ENCODE measurements at places on chromosomes 12 and 14.

DNA sequence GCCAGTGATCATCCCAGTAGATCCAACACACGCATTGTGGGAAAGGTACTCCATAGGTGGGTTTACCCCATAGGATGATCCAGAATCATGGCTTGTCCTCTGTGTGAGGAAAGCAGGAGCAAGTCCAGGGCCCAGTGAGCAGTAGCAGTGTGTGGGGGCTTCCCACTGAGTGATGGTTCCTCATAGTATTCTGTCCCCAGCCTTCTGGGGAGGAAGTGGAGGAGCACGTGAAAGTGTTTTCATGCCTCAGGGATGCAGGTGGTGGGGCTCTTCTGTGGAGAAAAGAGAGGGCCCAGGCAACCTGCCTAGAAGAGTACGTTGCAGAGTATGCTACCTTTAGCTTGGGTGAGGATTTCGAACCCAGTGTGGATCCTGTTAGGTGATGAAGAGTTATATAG is 56.5 kb downstream of the SUSD6 start:
- DNase-seq, result no peak

DNA sequence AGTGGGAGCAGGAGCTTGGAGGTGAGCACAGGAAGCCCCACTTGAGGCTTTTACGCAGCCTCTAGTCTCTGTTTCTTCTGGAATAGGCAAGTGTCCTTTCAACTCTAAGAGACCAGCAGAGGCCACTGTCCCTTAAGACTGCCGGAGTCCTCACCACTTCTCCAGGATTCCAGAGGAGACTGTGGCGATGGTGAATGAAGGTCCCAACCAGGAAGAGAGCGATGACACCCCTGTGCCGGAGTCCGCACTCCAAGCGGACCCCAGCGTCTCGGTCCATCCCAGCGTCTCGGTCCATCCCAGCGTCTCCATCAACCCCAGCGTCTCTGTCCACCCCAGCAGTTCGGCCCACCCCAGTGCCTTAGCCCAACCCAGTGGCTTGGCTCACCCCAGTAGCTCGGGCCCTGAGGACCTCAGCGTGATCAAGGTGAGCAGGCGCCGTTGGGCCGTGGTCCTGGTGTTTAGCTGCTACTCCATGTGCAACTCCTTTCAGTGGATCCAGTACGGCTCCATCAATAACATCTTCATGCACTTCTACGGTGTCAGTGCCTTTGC is 442 bp downstream of the FLVCR2 start:
- DNase-seq, result peak; percentile 80

DNA sequence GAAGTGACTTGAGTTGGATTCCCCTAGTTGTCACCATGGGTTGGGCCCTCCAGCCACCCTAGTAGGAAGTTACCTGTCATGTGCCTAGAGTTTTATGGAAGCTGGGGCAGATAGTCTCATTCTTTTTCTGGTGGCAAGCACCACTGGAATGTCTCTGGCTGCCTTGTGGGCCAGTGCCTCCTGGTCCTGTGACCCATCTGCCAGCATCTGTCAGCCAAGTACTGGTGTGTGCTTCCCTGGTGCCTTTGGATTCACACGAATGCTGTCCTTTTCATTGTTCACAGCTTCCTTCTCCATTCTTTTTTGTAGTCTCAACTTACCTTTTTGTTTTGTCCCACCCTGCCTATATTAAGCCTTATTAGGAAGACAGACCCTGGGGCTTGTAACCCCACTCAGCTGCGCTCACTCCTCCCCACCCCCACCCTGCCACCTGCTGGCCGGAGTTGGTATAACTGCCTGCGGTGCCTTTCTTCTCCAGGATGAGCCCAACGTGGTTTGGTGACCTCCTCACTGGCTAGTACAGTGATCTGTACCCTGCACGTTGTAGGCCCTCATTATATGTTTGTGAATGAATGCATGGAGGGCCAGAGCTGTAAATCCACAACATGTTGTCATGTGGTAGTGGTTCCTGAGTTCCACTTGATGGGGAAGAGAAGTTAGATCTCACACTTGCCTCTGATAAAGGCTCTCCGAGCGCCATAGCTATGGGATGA is 125.7 kb downstream of the TSPAN9 start:
- DNase-seq, result peak; percentile 68

- DNase-seq, result no peak
Observed at GRCh38 chr12:2229661-2230539, 177.1 kb downstream of the CACNA1C start.

GRCh38 chr12:79424109-79424721 is 266.5 kb downstream of the PAWR start:
- no peak for DNase-seq

DNA sequence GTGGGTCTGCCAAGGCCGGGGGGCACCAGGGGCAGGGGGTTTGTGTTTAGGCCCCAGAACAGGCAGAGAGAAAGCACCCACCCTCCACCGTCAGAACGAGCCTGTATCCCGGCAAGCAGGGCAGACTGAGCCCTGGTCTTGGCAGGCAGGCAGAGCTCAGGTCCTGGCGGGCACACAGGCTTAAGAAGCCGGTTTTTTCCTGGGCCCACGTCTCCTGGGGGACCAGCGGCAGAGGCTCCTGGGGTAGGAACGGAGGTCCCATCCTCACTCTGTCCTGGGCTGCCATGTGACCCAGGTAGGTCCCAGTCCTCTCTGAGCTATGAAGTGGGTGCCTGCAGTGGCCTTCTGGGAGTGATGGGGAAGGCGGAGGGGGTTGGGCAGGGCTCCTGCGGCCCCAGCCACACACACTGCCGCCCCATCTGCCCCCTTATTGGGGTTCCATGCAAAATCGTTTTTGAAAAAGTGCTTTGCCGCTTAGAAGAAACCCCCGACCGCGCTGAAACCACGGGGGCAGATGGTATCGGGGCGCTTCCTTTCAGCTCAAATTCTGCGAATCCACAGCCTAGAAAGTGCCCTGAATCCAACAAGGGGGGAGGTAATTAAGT is 24.2 kb downstream of the SH2B3 start:
- DNase-seq, result no peak

DNA sequence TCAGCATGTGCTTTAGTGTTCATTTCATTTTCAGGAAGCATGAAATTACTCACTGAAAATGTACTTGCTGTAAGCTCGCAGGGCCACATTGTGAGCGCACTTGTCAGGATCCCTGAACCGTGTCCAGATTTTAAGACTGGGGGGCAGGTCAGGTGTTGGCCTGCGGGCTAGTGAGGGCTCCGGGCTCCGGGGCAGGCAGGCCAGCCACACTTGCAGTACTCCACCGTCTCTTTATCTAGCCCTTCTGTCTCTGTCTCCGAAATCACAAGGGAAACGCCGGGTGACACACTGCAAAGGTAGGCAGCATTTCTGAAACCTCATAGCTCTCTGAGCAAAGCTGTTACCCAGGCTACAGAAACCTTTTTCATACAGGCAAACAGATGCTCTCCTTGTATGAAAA is 98.7 kb downstream of the EML1 start:
- DNase-seq, result no peak

GRCh38 chr12:48183091-48183875 is at the start of gene CCDC184:
TSS of gene CCDC184 (plus strand) at chr12:48183644. CDS start at chr12:48184123, 479 bp downstream.
- DNase-seq, result peak; percentile 87

GRCh38 chr14:34502545-34503225 is 36.8 kb downstream of the EAPP start:
- no peak for DNase-seq

DNA sequence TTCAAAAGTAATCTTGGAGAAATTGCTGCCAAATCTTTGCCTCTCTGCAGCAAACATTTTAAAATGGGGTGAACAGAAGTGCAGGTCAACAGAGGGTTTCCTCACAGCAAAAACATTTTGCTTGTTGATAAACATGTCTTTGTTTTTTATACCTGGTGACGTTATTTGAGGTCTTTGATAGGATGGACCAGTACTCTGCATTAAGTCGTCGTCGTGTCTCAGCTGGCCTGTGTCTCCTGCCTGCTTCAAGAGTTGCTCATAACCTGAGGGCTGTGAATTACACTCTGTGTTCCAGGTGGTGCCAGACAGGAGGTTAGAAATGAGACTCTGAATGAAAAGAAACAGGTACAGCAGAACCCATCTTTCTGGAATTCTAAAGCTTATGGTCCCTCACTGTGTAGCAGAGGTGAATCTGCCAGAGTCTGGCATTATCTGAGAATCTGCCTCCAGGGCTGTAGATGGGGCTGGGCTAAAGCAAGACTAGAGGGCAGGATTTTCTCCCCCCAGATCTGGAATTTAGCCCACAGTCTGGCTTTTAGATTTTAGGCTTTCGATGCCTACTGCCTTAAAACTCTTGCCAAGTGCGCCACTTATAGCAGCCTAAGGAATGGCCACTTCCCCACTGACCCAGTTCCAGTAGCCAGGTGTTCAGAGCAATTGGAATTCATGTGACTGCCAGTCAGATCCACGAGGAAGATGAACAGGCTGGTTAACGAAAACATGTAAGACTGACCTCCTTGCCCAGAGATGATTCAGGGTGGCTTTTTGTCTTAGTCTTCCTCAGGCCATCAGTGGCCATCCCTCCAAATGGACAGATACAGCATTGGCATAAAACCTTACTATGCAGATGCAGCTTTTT is 161.2 kb downstream of the PRKCH start:
- DNase-seq, result no peak

All from kidney (tissue), 22 donors.